ENCODE measurements at places on chromosomes 6 and 20.

GRCh38 chr20:59781226-59781625 lies 152.2 kb downstream of the SYCP2 start:
- no peak for DNase-seq

- DNase-seq: no peak
Observed at GRCh38 chr6:27293436-27294098, 18.5 kb downstream of the POM121L2 start.

GRCh38 chr6:166724576-166724975 lies 97.5 kb upstream of the RPS6KA2 start:
- no peak for DNase-seq

GRCh38 chr6:12354499-12354898 lies 64.3 kb downstream of the EDN1 start:
- no peak for DNase-seq

GRCh38 chr6:12440981-12441380 lies 150.8 kb downstream of the EDN1 start:
- no peak for DNase-seq

GRCh38 chr6:29502597-29502996 lies 14.8 kb upstream of the MAS1L start:
- DNase-seq: no peak

DNA sequence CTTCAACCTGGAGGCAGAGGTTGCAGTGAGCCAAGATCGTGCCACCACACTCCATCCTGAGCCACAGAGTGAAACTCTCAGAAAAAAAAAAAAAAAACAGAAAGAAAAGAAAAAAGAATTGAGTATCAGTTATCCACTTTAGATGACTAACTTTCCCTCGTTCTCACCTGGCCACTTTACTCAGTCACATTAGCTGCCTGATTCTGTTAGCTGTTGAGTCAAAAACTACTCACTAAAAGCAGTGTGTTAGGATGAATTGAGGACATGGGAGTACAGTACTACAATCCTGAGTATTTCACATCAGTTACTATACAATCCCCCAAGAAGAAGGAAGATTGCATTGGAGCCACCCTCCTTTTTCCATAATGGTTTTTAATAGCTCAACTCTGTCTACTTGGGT lies 114.6 kb downstream of the ADAT2 start:
- DNase-seq: no peak

GRCh38 chr6:112030206-112030960 lies 23.5 kb upstream of the CCN6 start:
- no peak for DNase-seq

GRCh38 chr6:142045380-142046278 lies 87.1 kb upstream of the GJE1 start:
- no peak for DNase-seq

DNA sequence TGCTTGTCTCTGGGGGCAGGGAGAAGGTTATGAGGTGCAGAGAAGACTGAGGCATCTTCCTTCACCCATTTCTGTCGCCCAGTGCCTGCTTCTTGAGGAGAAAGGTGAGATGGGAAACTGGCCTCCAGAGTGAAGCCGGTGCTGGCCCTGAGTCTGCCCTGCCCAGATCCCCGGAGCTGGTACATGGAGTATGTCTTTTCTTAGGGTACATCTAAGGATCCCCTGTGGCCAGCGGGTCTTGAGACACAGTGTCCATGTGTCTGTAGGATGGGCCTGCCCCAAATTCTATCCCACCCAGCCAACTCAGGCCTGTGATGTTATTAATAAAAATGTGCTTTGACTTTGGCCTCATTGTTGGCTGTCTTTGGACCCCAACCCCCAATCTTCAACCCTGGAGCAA lies 8.8 kb upstream of the BAK1 start:
- no peak for DNase-seq

- DNase-seq: no peak
Observed at GRCh38 chr6:4055420-4056041, 23.4 kb downstream of the FAM217A start.

DNA sequence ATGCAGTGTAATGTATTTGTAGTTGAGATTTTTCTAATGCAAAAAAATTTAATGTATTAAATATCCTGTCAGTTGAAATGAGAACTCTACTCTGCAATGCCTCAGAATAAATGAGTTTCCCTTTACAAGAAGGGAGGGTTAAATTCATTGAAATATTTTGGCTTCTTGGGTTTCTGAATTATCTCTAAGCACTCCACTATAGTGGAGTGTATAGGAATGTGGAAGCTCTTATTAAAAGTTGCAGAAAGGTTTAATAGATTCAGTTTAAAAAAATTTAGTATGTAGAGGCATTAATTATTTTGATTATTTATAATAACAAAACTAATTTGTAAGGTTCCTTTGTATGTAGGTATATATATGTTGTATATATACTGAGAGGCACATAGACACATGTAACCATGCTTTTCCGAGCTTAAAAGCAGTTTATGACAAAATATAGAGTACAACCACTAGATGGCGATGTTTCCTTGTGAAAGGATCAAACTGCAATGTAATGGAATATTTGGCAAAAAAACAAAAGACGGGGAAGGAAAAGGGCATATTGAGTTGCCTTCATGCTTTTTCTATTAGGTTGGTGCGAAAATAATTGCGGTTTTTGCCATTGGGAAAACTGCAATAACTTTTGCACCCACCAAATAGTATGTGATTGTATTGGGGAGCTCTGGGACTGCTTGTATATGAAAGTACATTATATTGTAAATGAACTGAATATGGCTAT lies 144.2 kb downstream of the MYO6 start:
- DNase-seq: no peak

DNA sequence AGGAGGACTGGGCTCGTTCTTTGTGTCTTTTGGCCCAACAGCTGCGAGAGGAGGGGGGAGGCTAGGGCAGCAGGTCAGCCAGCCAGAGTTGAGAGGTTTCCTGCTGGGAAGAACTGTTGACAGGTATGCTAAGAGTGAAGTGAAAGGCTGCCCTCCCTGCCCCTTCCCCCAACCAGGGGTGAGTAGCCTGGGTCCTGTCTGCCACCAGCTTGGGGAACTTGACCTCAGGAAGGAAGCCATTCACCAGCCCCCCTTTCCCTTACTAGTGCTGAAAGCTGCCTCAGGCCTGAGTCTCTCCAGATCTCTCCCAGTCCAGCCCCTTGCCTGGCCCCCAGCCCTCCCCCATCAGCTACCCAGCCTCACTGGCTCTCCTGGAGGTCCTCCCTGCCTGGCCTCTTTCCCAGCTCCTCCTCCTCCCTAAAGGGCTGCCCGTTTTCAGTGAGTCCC lies 20.7 kb upstream of the ZNF76 start:
- DNase-seq: no peak

- no peak for DNase-seq
Observed at GRCh38 chr20:59813948-59814839, 119.2 kb downstream of the SYCP2 start.

Data from activated effector memory CD4-positive, alpha-beta T cell treated with Interleukin-2 at 50 U/mL for 16 hours (primary cell).